Dermis microvascular lymphatic vessel endothelial cell (primary cell): ENCODE measurements at places on chromosomes 4 and X. TPM values are rescaled to one million over a fixed set of nuclear protein-coding genes. Genes with fewer than 3 reads are reported as not detected.

- DNase-seq, result no peak
Observed at GRCh38 chrX:47235691-47236103, 2.9 kb downstream of the USP11 start.

Gene ZNF185
- total RNA-seq, result 6.5 and 8.5 TPM in 2 replicates

Gene NMU
- total RNA-seq, result 0.13 TPM in 1 of 2 replicates, not detected in the other

GRCh38 chr4:40991908-40992307 is 222.4 kb downstream of the APBB2 start:
- DNase-seq, result no peak

Gene LDOC1
- 4.9 and 6.2 TPM in 2 replicates for total RNA-seq

DNA sequence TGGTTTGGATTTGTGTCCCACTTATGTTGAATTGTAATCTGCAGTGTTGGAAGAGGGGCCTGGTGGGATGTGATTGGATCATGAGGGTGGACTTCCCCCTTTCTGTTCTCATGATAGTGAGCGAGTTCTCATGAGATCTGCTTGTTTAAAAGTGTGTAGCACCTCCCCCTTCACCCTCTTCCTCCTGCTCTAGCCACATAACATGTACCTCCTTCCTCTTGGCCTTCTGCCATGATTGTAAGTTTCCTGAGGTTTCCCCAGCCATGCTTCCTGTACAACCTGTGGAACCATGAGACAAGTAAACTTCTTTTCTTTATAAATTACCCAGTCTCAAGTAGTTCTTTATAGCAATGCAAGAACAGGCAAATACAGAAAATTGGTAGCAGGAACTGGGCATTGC is 138.7 kb downstream of the INPP4B start:
- DNase-seq, result no peak

Gene NPY2R
- total RNA-seq, result not detected in 2 replicates

Gene ATP1B4
- not detected in 2 replicates for total RNA-seq

- DNase-seq, result no peak
Observed at GRCh38 chrX:154593201-154593600, 8.3 kb downstream of the CTAG1A start.

DNA sequence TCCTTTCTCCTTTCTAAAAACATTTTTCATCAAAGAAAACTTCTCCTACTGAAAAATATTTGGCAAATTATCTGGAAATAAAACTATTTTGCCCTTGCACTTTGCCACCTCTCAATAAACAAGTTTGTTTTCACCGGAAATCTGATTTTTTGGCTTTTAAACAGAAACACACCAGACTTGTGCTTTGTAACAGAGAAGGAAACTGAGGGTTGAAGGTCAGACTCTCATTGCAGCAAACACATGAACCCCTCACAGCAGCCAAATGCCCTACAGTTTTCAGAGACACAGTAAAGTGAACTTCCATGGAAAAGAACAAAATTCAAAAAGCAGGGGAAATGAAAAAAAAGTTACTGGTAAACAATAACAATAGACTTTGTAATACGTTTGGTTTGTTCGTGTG is 95.6 kb upstream of the WDR17 start:
- peak; percentile 80 for DNase-seq

GRCh38 chrX:13463608-13464007 is 105.8 kb upstream of the EGFL6 start:
- DNase-seq, result peak; percentile 53
